ENCODE measurements at places on chromosomes 1 and 21. TPM values are rescaled to one million over a fixed set of nuclear protein-coding genes. Genes with fewer than 3 reads are reported as not detected.

The SPRR2E gene
- total RNA-seq = not detected

The ABL2 gene
- 7.2 TPM for total RNA-seq

The LRRC40 gene
- total RNA-seq = 23.1 TPM

The HTR1D gene
- total RNA-seq = not detected

The NHLH1 gene
- 0.38 TPM for total RNA-seq

The EIF2D gene
- 82.7 TPM for total RNA-seq

The GFI1 gene
- total RNA-seq = 70.9 TPM

The DCST1 gene
- total RNA-seq = not detected

The RPE65 gene
- not detected for total RNA-seq

The MSH4 gene
- 0.50 TPM for total RNA-seq

The TFF2 gene
- total RNA-seq = not detected

The TMEM240 gene
- 0.59 TPM for total RNA-seq

- no peak overlapping the region for H3K4me3 ChIP-seq
- no peaks in the 10 kb centered on the region for H3K4me1 ChIP-seq
- H3K27me3 ChIP-seq = no peaks in the 10 kb centered on the region
- H3K36me3 ChIP-seq = peaks cover 32% of the 10 kb centered on the region
- DNase-seq = no peak
Observed at GRCh38 chr1:236808005-236808404, 12.9 kb downstream of the MTR start.

DNA sequence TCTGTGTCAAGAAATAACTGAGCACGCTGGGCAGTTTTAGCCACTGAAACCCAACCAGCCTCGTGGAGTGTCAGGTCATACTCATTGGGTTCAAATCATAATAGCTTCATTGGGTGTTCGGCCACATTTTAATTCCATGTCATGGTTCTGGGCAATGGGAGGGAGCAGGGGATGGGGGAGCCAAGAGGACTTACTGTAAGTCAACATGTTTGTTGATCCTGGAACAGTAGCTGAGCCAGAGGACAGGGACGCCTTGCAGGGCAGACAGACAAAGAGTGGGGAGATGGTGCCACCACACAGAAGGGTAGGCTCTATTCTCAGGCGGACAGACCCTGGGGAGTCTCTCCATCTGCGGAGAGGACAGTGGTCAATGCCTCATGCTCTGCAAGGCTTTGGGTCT is 161.1 kb downstream of the ZBTB18 start:
- no peaks in the 10 kb centered on the region for H3K36me3 ChIP-seq
- H3K4me1 ChIP-seq = no peaks in the 10 kb centered on the region
- H3K4me3 ChIP-seq = no peak overlapping the region
- no peak for DNase-seq
- H3K27ac ChIP-seq = no peak overlapping the region

DNA sequence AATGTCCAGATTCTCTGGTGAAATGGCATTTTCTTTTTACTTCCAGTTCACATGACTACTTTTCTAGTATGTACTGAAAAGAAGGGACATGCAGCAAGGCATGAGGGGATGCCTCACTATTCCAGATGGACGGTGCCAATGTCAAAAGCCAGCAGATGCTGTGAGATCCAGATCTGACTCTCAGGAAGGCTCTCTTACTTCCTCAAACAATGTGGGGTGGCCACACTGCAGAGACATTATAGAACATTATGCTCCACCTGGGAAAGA is 17.7 kb downstream of the CRYZ start:
- H3K4me3 ChIP-seq = no peak overlapping the region
- peaks cover 20% of the 10 kb centered on the region for H3K36me3 ChIP-seq
- H3K27ac ChIP-seq = no peak overlapping the region
- no peaks in the 10 kb centered on the region for H3K27me3 ChIP-seq
- no peak for DNase-seq

GRCh38 chr1:228899421-228899956 is 164.2 kb downstream of the RHOU start:
- no peak for DNase-seq
- no peaks in the 10 kb centered on the region for H3K27me3 ChIP-seq
- H3K36me3 ChIP-seq = no peaks in the 10 kb centered on the region
- H3K4me3 ChIP-seq = no peak overlapping the region

GRCh38 chr1:224851210-224851847 is 78.1 kb upstream of the DNAH14 start:
- H3K27ac ChIP-seq = no peak overlapping the region
- H3K4me3 ChIP-seq = no peak overlapping the region
- no peaks in the 10 kb centered on the region for H3K27me3 ChIP-seq

GRCh38 chr21:29332461-29333362 is 34.0 kb downstream of the BACH1 start:
- H3K27ac ChIP-seq = no peak overlapping the region
- H3K4me1 ChIP-seq = no peaks in the 10 kb centered on the region

DNA sequence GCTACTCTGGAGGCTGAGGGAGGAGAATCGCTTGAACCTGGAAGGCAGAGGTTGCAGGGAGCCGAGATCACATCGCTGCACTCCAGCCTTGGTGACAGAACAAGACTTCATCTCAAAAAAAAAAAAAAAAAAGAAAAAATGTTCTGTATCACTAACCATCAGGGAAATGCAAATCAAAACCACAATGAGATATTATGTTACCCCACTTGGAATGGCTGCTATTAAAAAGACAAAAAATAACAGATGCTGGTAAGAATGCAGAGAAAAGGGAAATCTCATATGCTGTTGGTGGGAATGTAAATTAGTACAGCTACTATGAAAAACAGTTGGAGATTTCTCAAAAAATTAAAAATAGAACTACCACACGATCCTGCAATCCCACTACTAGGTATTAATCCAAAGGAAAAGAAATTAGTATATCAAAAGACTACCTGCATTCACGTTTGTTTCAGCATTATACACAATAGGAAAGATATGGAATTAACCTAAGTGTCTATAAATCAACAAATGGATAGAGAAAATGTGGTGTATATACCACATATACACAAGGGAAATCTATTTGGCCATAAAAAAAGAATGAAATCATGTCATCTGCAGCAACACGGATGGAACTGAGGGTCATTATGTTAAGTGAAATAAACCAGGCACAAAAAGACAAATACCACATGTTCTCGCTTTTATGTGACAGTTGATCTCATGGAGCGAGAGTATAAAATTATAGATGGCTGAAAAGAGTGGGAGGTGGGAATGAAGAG is 62.6 kb downstream of the ABL2 start:
- no peak overlapping the region for H3K27ac ChIP-seq
- DNase-seq = no peak
- H3K4me3 ChIP-seq = no peak overlapping the region
- H3K4me1 ChIP-seq = no peaks in the 10 kb centered on the region
- H3K27me3 ChIP-seq = no peaks in the 10 kb centered on the region

- no peaks in the 10 kb centered on the region for H3K36me3 ChIP-seq
- no peaks in the 10 kb centered on the region for H3K27me3 ChIP-seq
- DNase-seq = no peak
- peaks cover 13% of the 10 kb centered on the region for H3K4me1 ChIP-seq
- no peak overlapping the region for H3K27ac ChIP-seq
- H3K4me3 ChIP-seq = no peak overlapping the region
Observed at GRCh38 chr1:159856576-159856975, 5.9 kb downstream of the VSIG8 start.

- H3K36me3 ChIP-seq = no peaks in the 10 kb centered on the region
- no peaks in the 10 kb centered on the region for H3K4me1 ChIP-seq
- H3K27ac ChIP-seq = no peak overlapping the region
- H3K4me3 ChIP-seq = no peak overlapping the region
- no peak for DNase-seq
Observed at GRCh38 chr21:27171707-27172106, 204.8 kb upstream of the ADAMTS5 start.

- H3K27me3 ChIP-seq = peaks cover 27% of the 10 kb centered on the region
- no peak overlapping the region for H3K4me3 ChIP-seq
- DNase-seq = no peak
Observed at GRCh38 chr1:30824736-30825429, 67.3 kb upstream of the LAPTM5 start.

DNA sequence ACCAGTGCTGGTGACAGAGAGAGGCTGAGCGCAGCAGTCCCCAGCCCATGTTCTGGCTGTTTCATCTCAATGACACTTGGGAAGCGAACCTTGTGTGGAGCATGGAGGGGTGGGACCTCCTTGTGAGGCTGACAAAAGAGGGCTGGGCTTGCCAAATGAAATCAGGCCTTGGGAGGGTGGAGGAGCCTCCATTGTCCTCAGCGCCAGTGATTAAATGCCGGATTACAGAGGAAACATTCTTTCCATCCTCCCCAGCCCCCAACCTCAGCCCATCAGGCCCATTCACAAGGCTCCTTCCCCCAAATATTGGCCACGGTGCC is 63.3 kb upstream of the PAXBP1 start:
- no peak overlapping the region for H3K4me3 ChIP-seq
- H3K4me1 ChIP-seq = no peaks in the 10 kb centered on the region
- H3K27me3 ChIP-seq = no peaks in the 10 kb centered on the region
- H3K27ac ChIP-seq = no peak overlapping the region

- H3K27ac ChIP-seq = no peak overlapping the region
- H3K4me1 ChIP-seq = peaks cover 17% of the 10 kb centered on the region
- H3K4me3 ChIP-seq = no peak overlapping the region
- no peaks in the 10 kb centered on the region for H3K27me3 ChIP-seq
Observed at GRCh38 chr1:240608707-240609106, 3.2 kb downstream of the GREM2 start.

- H3K4me3 ChIP-seq = no peak overlapping the region
- H3K27me3 ChIP-seq = no peaks in the 10 kb centered on the region
- no peak overlapping the region for H3K27ac ChIP-seq
- peaks cover 5% of the 10 kb centered on the region for H3K36me3 ChIP-seq
Observed at GRCh38 chr1:40462956-40463590, 12.8 kb downstream of the ZFP69B start.

DNA sequence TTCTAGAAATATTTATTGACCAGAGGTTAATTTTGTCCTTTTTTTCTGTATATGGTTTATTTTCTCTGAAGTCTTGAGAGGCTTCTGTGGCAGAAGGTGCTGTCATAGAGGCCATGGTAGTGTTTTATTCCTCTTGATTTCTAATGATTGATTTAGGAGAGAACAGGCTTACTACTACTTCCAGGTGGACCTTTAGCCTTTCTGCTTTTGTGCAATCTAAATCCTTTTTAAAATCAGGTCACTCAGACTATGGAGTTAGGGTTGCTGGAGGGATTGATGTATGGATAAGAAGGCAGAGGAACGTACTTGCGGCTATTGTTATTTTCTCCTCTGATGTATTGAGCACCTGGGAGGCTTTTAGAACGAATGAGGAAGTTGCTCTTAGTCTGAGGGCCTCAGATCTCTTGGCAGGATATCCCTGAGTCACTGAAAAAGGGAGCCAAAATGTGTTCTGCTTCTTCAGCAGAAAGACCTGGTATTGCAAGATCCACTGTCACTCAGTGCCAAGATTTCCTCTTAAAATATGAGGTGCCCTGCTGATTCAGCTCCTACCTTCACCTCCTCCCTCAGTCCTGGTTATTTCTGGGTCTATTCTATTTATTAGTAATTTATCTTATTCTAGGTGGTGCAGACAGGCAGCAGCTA is 277.4 kb downstream of the ZNF648 start:
- no peaks in the 10 kb centered on the region for H3K27me3 ChIP-seq
- H3K36me3 ChIP-seq = no peaks in the 10 kb centered on the region
- no peak overlapping the region for H3K4me3 ChIP-seq
- no peaks in the 10 kb centered on the region for H3K4me1 ChIP-seq
- DNase-seq = no peak

DNA sequence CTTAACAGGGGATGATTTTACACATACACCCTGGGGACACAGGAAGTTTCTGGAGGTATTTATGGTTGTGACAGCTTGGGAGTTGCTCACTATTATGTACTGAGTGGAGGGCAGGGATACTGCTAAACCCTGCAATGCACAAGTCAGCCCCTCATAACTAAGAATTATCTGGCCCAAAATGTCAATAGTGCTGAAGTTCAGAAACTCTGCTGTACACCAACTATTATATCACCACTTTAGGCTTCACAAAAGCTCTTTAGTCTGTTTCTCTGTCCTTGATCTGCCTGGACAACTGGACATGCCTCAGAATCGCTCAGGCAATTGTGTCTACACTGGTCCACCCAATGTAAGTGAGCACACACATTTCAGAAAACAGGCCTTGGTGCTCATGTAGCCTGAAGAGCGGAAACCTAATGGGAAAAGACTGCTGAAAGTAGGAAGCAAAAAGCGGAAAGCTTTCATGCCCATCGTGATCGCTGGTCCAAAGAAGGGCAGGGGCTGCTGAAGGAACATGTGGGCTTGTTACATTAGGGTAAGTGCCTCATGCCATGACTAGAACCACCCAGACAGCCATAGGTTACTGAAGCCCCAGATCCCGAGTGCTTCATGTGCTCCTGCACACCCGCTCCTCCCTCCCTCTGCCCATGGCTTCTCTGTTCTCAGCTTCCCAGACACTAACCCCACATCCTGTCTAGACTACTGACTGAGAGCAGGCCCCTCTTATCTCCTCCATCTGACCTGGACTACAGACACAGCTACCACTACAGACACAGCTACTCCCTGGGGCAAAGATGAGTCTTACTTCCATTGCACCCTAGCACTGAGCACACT is 73.5 kb downstream of the LRIG2 start:
- no peaks in the 10 kb centered on the region for H3K27me3 ChIP-seq
- no peaks in the 10 kb centered on the region for H3K36me3 ChIP-seq
- no peak overlapping the region for H3K4me3 ChIP-seq
- peak; percentile 3 for DNase-seq
- no peak overlapping the region for H3K27ac ChIP-seq

GRCh38 chr1:17892225-17892624 is 137.1 kb downstream of the ACTL8 start:
- no peak for DNase-seq
- H3K4me3 ChIP-seq = no peak overlapping the region

GRCh38 chr1:54122135-54122751 is 30.6 kb downstream of the CDCP2 start:
- no peak overlapping the region for H3K4me3 ChIP-seq
- H3K4me1 ChIP-seq = no peaks in the 10 kb centered on the region
- no peak overlapping the region for H3K27ac ChIP-seq
- DNase-seq = no peak
- no peaks in the 10 kb centered on the region for H3K36me3 ChIP-seq

- no peak for DNase-seq
- H3K4me1 ChIP-seq = no peaks in the 10 kb centered on the region
- H3K36me3 ChIP-seq = no peaks in the 10 kb centered on the region
- H3K27me3 ChIP-seq = no peaks in the 10 kb centered on the region
- H3K4me3 ChIP-seq = no peak overlapping the region
- no peak overlapping the region for H3K27ac ChIP-seq
Observed at GRCh38 chr1:54927472-54928240, 40.7 kb upstream of the DHCR24 start.

- peaks cover 7% of the 10 kb centered on the region for H3K4me1 ChIP-seq
- DNase-seq = no peak
- H3K4me3 ChIP-seq = peak overlapping the region; percentile 95
- no peaks in the 10 kb centered on the region for H3K27me3 ChIP-seq
Observed at GRCh38 chr1:235366286-235366685, 941 bp upstream of the TBCE start.

GRCh38 chr1:221667504-221667903 is 74.4 kb downstream of the DUSP10 start:
- no peaks in the 10 kb centered on the region for H3K36me3 ChIP-seq
- H3K4me1 ChIP-seq = no peaks in the 10 kb centered on the region
- H3K4me3 ChIP-seq = no peak overlapping the region
- no peaks in the 10 kb centered on the region for H3K27me3 ChIP-seq
- no peak overlapping the region for H3K27ac ChIP-seq
- DNase-seq = no peak

Measured in CD8-positive, alpha-beta memory T cell (primary cell).